ENCODE measurements at places on chromosomes 3 and 15. TPM values are rescaled to one million over a fixed set of nuclear protein-coding genes. Genes with fewer than 3 reads are reported as not detected.

CORO2B gene
- polyA plus RNA-seq: 0.13 TPM

LOXL1 gene
- 14.8 TPM for polyA plus RNA-seq

CHRD gene
- not detected for polyA plus RNA-seq

TXNRD3 gene
- 11.0 TPM for polyA plus RNA-seq

SPTSSB gene
- polyA plus RNA-seq: 2.3 TPM

PCSK6 gene
- 3.5 TPM for polyA plus RNA-seq

UPK1B gene
- polyA plus RNA-seq: 82.5 TPM

TIMP4 gene
- 0.09 TPM for polyA plus RNA-seq

SLC6A11 gene
- polyA plus RNA-seq: 9.4 TPM

POLR2H gene
- 202 TPM for polyA plus RNA-seq

ATP8B4 gene
- 0.15 TPM for polyA plus RNA-seq

DAZL gene
- not detected for polyA plus RNA-seq

SLC15A2 gene
- 2.6 TPM for polyA plus RNA-seq

PRICKLE2 gene
- 7.8 TPM for polyA plus RNA-seq

NGRN gene
- polyA plus RNA-seq: 54.9 TPM

PPP1R14D gene
- not detected for polyA plus RNA-seq

ANKRD63 gene
- not detected for polyA plus RNA-seq

CASR gene
- polyA plus RNA-seq: not detected

CAMK2N2 gene
- 0.29 TPM for polyA plus RNA-seq

INKA1 gene
- polyA plus RNA-seq: 12.0 TPM

CFAP100 gene
- not detected for polyA plus RNA-seq

SCAANT1 gene
- polyA plus RNA-seq: not detected

ADCY5 gene
- polyA plus RNA-seq: not detected

GOLGA8J gene
- polyA plus RNA-seq: not detected

GXYLT2 gene
- polyA plus RNA-seq: 1.4 TPM

Data from keratinocyte (primary cell).